ENCODE measurements at places on chromosomes 2 and 18. TPM values are rescaled to one million over a fixed set of nuclear protein-coding genes. Genes with fewer than 3 reads are reported as not detected.
A peak's percentile ranks its signal among the peaks of the same experiment; 100 is the strongest.

The SLC4A3 gene
- not detected for total RNA-seq

The PLB1 gene
- total RNA-seq, result 0.25 TPM

The STAM2 gene
- total RNA-seq, result 24.6 TPM

The KLHL14 gene
- total RNA-seq, result 42.5 TPM

The SERPINB3 gene
- not detected for total RNA-seq

The CGREF1 gene
- total RNA-seq, result not detected

The CRYGD gene
- not detected for total RNA-seq

The FZD7 gene
- total RNA-seq, result 2.1 TPM

The RNF144A gene
- total RNA-seq, result 1.6 TPM

- no peaks in the 10 kb centered on the region for H3K36me3 ChIP-seq
- H3K27ac ChIP-seq, result no peak overlapping the region
- no peaks in the 10 kb centered on the region for H3K4me1 ChIP-seq
- no peak for DNase-seq
- no peak overlapping the region for H3K4me3 ChIP-seq
Observed at GRCh38 chr2:222176890-222177289, 121.9 kb downstream of the PAX3 start.

GRCh38 chr2:67650291-67651133 is 253.4 kb downstream of the ETAA1 start:
- H3K36me3 ChIP-seq, result no peaks in the 10 kb centered on the region
- H3K4me1 ChIP-seq, result no peaks in the 10 kb centered on the region
- H3K27ac ChIP-seq, result no peak overlapping the region
- H3K27me3 ChIP-seq, result no peaks in the 10 kb centered on the region

DNA sequence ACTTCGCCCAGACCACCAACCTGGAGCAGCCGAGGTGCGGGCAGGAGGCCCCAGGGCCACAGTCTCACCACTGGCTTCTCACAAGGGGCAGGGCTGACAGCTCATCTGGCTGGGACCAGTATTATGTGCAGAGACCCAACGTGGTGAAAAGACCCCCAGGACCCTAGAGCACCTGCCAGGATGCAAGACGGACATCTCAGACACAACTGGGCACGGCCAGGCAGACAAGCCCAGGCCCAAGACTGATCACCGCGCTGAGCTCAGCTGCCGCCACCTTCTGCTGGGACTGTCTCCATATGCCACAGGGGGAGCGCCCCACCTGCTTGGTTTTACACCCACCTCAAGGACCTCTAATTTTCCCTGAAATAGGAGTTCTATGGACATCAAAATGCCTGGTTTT is 23.2 kb downstream of the HDAC4 start:
- peaks cover 18% of the 10 kb centered on the region for H3K4me1 ChIP-seq
- H3K27ac ChIP-seq, result no peak overlapping the region
- no peaks in the 10 kb centered on the region for H3K36me3 ChIP-seq
- H3K4me3 ChIP-seq, result no peak overlapping the region
- H3K27me3 ChIP-seq, result no peaks in the 10 kb centered on the region

GRCh38 chr18:2036086-2036485 is 535.2 kb downstream of the METTL4 start:
- H3K4me1 ChIP-seq, result no peaks in the 10 kb centered on the region
- H3K36me3 ChIP-seq, result no peaks in the 10 kb centered on the region
- H3K27me3 ChIP-seq, result no peaks in the 10 kb centered on the region
- H3K4me3 ChIP-seq, result no peak overlapping the region

DNA sequence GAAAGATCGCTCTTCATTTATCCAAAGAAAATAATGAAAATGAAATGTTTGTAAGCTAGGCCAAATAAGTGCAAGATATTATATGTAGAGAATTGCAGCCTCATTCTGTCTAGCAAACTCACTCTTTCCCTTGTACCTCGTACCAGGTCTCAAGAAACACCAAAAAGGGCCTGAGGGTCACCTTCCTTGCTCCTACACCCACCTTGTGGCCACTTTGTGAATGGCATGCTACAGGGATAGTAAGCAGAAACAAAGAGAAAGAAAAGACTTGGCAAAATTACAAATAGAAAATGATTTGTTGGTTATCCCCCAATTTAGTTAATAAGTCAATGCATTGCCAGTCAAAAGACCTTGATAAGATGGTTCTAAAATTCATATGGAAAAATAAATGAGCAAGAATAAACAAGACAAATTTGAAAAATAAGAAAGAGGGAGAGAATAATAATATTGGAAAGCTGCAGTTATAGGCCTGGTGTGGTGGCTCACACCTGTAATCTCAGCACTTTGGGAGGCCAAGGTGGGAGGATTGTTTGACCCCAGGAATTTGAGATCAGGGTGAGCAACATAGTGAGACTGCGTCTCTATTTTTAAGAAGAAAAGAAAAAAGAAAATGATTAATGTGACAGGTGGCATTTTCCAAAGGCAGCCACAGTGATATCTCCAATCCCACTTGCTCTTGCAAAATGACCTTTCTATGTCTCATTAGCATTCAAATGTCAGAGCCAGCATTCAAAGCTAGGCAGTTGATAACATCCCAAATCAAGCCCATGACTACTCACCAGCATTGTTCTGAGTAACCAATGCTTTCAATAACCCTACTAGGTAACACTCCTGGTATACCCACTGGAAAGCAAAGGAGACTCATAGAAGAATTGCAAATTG is 38.8 kb upstream of the BMP10 start:
- peaks cover 24% of the 10 kb centered on the region for H3K4me1 ChIP-seq
- H3K27me3 ChIP-seq, result no peaks in the 10 kb centered on the region
- no peak overlapping the region for H3K27ac ChIP-seq
- H3K36me3 ChIP-seq, result no peaks in the 10 kb centered on the region

DNA sequence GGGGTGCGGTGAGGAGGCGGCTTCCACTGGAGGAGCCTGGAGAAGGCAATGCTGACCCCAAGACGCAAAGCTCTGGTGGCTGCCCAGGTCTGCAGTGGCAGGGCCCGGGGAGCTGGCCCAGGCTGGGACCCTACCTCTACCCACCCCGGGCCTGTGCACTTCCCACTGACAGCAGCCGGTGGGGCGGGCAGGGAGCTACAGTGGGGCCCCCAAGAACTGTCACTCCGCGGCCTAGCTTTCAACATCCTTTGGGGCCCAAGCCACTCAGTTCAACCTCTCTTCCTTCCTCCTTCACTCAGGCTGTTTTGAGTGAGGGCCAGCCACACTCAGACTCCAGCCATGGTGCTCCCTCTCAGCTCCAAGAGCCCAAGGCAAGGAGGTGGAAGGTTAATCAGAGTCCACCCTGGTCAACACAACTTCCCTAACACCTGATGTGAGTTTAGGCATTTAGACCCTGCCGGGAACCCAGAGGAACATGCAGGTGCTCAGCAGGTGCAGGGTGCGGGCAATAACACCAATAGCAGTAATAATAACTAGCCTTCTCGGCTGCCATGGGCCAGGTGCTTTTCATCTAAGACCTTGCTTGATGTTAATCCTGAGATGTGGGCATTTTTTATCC is 93.6 kb downstream of the ZFP36L2 start:
- H3K27me3 ChIP-seq, result no peaks in the 10 kb centered on the region
- no peak overlapping the region for H3K4me3 ChIP-seq
- H3K27ac ChIP-seq, result peak overlapping the region; percentile 89
- H3K4me1 ChIP-seq, result peaks cover 98% of the 10 kb centered on the region
- peak; percentile 50 for DNase-seq

- peaks cover 12% of the 10 kb centered on the region for H3K4me1 ChIP-seq
- H3K27ac ChIP-seq, result no peak overlapping the region
- no peaks in the 10 kb centered on the region for H3K36me3 ChIP-seq
- no peak overlapping the region for H3K4me3 ChIP-seq
- no peak for DNase-seq
Observed at GRCh38 chr18:13436576-13436975, 218.0 kb downstream of the LDLRAD4 start.

DNA sequence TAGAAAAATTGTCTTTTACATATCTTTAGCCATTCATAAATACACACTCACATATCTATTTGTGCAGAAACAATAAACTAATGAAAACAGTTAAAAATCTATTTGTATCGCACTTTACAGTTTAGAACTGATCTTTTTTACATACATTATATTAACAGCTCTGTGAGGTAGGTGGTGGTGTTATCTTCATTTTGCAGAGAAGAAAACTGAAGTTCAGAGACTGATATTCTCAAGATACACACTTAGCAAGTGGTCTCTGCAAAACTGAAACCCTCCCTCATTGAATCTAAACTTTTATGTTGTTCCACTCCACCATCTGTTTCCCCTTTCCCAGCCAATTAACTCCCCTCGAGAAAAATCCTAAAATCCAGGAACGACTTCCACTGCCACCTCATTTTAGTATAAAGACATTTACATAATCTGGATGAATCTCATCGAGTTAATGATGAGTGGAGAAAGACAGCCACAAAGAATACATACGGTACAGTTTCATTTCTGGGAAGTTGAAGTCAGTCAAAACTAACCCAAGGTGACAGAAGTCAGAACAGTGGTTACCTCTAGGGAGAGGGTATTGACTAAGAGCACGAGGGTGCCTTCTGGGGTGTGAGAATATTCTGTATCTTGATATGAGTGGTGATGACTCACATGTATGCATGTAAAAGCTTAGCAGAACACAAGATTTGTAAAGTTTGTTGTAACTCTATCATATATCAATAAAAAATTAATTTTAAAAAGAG is 524.2 kb upstream of the TCF4 start:
- no peak overlapping the region for H3K27ac ChIP-seq
- H3K4me3 ChIP-seq, result no peak overlapping the region
- peaks cover 34% of the 10 kb centered on the region for H3K4me1 ChIP-seq
- peak; percentile 19 for DNase-seq
- H3K27me3 ChIP-seq, result no peaks in the 10 kb centered on the region

DNA sequence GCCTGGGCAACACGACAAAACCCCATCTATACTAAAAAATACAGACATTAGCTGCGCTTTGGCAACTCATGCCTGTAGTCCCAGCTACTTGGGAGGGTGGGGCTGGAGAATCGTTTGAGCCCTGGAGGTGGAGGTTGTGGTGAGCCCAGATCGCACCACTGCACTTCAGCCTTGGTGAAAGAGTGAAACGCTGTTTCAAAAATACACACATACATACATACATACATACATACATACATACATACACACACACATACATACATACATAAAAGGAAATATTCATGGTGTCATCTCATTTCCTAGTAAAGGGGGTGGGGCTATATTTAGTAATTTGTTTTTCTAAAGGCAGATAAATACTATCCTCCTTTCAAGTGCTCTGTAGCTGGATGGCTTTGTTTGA is 205.1 kb downstream of the PARD3B start:
- no peaks in the 10 kb centered on the region for H3K36me3 ChIP-seq
- no peaks in the 10 kb centered on the region for H3K27me3 ChIP-seq

DNA sequence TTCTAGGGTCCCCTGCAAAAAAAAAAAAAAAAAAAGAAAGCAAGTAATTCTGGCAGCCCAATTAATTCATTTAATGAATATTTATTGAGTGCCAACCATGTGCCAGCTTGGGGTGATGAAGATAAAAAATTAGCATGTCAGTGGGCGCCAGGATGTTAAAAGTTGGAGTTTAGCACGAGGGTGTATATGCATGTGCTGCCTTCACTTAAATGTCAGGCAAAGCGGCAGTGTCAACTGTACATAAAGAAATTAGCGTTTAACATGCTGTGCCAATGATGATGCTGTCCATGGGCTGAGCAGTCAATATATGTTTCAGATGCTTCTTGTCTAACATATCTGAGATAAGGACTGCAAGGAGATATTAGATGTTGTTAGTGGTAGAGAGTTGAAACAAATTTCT is 49.5 kb downstream of the ASAP2 start:
- DNase-seq, result no peak
- no peaks in the 10 kb centered on the region for H3K27me3 ChIP-seq
- H3K27ac ChIP-seq, result no peak overlapping the region
- no peaks in the 10 kb centered on the region for H3K36me3 ChIP-seq

DNA sequence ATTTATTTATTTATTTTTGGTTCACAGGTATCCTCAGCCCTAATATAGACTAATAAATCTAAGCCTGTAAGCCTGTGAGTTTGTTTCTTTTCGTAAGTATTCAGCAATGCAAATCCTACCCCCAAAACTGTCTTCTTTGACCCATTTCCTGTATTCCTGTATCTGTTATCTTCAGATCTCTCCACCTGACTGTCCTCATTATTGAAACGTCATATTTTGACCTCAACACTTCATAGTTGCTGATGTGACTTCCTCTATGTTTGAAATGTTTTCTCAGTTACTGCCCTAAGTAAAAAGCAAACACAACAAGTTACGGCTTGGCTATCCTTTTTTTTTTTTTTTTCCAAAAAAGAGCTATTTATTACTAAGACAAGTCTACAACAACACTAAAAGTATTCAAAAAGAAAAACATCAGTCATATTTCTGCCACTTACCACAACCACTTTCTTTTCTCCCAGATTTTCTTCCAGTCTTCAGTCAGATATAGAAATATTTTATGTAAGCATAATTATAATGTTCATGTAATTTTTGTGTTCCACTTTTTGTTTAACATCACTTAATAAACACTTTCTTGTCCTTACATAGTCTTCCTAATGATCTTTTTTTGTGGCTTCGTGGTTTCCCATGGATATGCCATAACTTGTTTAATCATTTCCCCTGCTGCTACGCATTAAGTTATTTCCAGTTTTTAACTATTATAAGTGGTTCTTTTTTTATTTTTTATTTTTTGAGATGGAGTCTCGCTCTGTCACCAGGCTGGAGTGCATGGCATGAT is 45.0 kb upstream of the EML4 start:
- peaks cover 56% of the 10 kb centered on the region for H3K4me1 ChIP-seq
- no peaks in the 10 kb centered on the region for H3K27me3 ChIP-seq
- no peak overlapping the region for H3K27ac ChIP-seq
- no peaks in the 10 kb centered on the region for H3K36me3 ChIP-seq

- H3K4me1 ChIP-seq, result peaks cover 12% of the 10 kb centered on the region
- no peaks in the 10 kb centered on the region for H3K27me3 ChIP-seq
- DNase-seq, result no peak
- H3K27ac ChIP-seq, result no peak overlapping the region
Observed at GRCh38 chr18:13895505-13896033, 19.8 kb downstream of the MC2R start.

DNA sequence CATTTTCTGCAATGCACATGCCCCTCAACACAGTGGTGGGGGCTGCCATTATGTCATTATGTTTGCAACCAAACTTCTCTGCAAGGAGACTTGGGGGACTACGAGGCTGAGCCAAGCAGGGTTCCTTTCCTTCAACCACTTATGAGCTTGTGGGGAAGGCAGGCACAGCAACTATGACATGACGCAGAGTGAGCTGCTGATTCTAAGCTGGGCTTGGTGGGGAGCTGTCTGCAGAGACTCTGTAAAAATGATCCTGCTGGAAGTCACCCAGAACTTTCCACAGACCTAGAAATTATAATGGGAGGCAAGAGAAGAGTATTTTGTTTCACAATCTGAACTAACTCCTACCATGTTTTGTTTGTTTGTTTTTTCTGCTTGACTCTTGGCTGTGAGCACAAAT is 55.6 kb downstream of the INPP5D start:
- H3K4me1 ChIP-seq, result peaks cover 77% of the 10 kb centered on the region
- H3K27me3 ChIP-seq, result no peaks in the 10 kb centered on the region
- H3K36me3 ChIP-seq, result no peaks in the 10 kb centered on the region

- H3K4me1 ChIP-seq, result peaks cover 18% of the 10 kb centered on the region
- H3K36me3 ChIP-seq, result no peaks in the 10 kb centered on the region
- no peaks in the 10 kb centered on the region for H3K27me3 ChIP-seq
- no peak for DNase-seq
- no peak overlapping the region for H3K27ac ChIP-seq
- H3K4me3 ChIP-seq, result no peak overlapping the region
Observed at GRCh38 chr2:100390001-100390940, 27.2 kb downstream of the CHST10 start.
